ENCODE measurements at places on chromosomes 12 and 14. TPM values are rescaled to one million over a fixed set of nuclear protein-coding genes. Genes with fewer than 3 reads are reported as not detected.

DNA sequence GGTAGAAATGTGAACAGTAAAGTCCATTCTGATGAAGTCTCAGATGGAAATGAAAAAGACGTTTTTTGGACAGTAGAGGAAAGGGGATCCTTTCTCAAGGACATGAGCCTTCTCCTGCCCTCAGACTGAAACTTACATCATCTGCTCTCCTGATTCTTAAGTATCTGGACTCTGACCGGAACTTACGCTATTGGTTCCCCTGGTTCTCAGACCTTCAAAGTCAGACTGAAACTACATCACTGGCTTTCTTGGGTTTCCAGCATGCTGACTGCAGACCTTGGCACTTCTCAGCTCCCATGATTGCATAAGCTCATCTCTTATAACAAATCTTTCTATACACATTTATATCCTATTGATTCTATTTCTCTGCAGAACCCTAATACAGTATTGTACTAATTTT lies 291.0 kb downstream of the SNAPC1 start:
- no peak for DNase-seq

GRCh38 chr12:42744539-42745182 lies 155.1 kb upstream of the PRICKLE1 start:
- no peak for DNase-seq

The NEUROD4 gene
- polyA plus RNA-seq = not detected

DNA sequence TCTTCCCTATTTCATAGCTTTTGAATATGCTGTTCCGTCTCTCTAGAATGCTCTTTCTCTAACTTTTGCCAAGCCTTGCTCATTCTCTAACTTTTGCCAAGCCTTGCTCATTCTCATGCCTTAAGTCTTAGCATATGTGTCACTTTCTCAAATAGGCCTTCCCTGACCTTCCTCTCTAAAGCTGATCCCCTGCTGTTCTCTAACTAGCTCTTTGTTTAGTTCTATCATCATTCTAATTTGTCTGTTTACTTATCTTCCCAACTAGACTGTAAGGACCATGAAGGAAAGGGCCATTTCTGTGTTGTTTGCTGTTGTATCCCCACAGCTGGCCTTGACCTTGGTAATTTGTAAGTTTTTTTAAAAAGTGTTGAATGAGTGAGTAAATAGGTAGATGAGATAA lies 71.1 kb downstream of the ZNF641 start:
- DNase-seq = no peak

- DNase-seq = no peak
Measured at GRCh38 chr14:21275261-21275858, 4.5 kb upstream of the RPGRIP1 start.

GRCh38 chr12:124286414-124286813 lies 8.5 kb upstream of the RFLNA start:
- no peak for DNase-seq

- DNase-seq = no peak
Measured at GRCh38 chr14:50745401-50746058, 77.4 kb upstream of the SAV1 start.

All from muscle of arm (tissue), 14 donors.